ENCODE measurements at places on chromosomes 12 and 14.
A peak's percentile ranks its signal among the peaks of the same experiment; 100 is the strongest.

- DNase-seq: no peak
These were observed 49.5 kb upstream of the POC1B start for GRCh38 chr12:89575374-89575773.

- no peak for DNase-seq
These were observed 315.8 kb downstream of the BCL11B start for GRCh38 chr14:98956181-98956580.

DNA sequence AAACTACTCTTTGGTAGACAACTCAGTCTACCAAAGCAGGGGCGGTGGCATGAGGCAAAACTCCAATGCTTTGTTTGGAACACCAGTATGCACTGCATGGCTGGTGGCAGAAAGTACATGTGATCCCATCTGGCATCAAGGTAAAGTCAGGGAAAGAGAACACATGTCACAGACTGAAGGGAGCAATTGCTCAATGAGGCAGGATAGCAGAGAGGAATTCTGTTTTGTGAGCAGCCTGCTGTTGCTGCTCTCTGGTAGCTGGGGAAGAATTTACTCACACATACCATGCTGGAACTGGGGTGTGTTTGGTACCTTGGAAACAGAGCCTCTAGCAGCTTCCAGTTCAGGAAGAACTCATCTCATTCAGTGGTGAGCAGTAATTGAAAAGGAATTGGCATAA lies 84.8 kb downstream of the HELB start:
- no peak for DNase-seq

GRCh38 chr14:103732868-103733620 lies 17.4 kb downstream of the ZFYVE21 start:
- DNase-seq: no peak

DNA sequence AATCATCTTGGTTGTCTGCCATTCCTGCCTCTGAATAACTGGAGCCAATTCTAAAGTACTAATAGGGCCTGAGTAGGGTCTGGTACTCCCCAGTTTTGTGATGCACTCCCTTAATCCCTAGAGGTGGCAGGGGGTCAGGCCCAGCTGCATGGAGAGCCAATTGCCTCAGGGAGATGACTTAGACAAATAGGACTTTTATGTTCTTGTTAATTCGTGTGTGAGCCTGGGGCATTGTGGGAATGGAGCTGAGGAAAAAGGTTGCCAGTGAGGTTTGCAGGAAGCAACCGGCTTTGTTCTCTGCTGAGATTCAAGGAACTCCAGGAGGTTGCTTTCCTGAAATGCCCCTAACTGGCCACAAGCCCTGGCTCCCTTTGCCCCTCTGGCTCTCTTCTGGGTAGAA lies 6.8 kb upstream of the DCD start:
- no peak for DNase-seq

GRCh38 chr14:68589447-68590200 lies 203.2 kb downstream of the ZFP36L1 start:
- no peak for DNase-seq

- DNase-seq: no peak
These were observed 15.5 kb upstream of the PAPOLA start for GRCh38 chr14:96486705-96487104.

GRCh38 chr12:124636138-124636978 lies 68.9 kb upstream of the NCOR2 start:
- DNase-seq: no peak

GRCh38 chr14:32258336-32258993 lies 55.4 kb upstream of the RNU6-8 start:
- DNase-seq: no peak

GRCh38 chr14:99234961-99235571 lies 36.9 kb downstream of the BCL11B start:
- DNase-seq: no peak

GRCh38 chr12:46948936-46949545 lies 123.2 kb upstream of the SLC38A4 start:
- DNase-seq: no peak

DNA sequence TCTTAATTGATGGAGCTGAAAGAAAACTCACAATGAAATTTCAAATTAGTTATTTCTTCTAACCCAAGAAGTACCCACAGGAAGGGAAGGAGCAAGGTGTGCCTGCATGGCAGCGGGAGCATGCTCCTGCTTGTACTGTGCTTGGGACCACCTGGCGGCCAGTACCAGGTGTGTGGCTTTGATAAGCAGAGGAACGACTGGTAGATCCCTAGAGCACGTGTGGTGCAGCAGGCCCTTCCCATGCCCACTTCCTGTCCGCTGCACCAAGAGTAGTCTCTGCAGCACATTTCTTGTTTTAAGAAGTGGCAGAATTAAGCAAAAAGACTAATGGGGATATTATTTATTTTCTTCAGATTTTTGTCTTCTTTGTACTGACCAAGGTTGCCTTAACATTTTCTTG lies 122.3 kb upstream of the ATF1 start:
- no peak for DNase-seq

GRCh38 chr12:24756479-24757024 lies 192.3 kb downstream of the BCAT1 start:
- DNase-seq: no peak

GRCh38 chr12:25494926-25495325 lies 58.2 kb downstream of the LMNTD1 start:
- DNase-seq: no peak

GRCh38 chr14:66072190-66073084 lies 413.7 kb upstream of the CCDC196 start:
- no peak for DNase-seq

DNA sequence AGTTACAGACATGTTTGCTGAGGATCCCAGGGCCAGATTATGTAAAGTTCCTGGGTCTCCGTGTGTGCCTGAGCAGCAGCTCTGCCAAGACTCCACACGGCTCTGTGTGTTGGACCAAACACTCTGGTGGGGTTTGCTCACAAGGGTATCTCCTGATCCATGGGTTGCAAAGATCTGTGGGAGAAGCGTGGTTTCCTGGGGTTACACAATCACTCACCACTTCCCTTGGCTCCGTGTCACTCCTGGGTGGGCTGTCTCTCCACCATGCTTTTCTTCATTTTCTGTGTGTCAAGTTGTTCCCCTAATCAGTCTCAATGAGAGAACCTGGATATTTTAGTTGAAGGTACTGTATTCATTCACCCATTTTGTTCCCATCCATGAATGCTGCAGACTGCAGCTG lies 1088.8 kb downstream of the FSCB start:
- no peak for DNase-seq

- DNase-seq: no peak
These were observed 1.7 kb upstream of the RBM23 start for GRCh38 chr14:22920697-22921096.

- no peak for DNase-seq
These were observed 28.0 kb downstream of the DAO start for GRCh38 chr12:108907839-108908351.

DNA sequence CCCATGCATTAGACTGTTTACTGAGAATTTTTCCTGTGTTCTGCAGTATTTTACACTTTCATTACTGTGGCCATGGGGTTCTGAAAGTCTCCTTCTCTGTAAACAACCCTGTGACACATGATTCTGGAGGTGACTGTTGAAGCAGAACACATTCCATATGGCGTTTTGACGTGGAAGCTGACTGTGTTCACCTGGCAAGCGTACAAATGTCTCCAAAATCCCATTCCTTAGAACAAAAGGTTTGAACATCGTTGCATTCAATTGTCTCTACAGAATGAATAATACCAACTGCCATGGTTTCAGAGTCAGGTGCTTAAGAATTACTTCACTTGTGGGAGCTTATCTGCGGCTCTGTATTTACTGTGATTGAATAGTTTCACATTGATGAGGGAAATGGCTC lies 485.6 kb upstream of the TMEM132C start:
- DNase-seq: no peak

GRCh38 chr12:68873316-68873715 lies 59.7 kb downstream of the CPM start:
- no peak for DNase-seq

DNA sequence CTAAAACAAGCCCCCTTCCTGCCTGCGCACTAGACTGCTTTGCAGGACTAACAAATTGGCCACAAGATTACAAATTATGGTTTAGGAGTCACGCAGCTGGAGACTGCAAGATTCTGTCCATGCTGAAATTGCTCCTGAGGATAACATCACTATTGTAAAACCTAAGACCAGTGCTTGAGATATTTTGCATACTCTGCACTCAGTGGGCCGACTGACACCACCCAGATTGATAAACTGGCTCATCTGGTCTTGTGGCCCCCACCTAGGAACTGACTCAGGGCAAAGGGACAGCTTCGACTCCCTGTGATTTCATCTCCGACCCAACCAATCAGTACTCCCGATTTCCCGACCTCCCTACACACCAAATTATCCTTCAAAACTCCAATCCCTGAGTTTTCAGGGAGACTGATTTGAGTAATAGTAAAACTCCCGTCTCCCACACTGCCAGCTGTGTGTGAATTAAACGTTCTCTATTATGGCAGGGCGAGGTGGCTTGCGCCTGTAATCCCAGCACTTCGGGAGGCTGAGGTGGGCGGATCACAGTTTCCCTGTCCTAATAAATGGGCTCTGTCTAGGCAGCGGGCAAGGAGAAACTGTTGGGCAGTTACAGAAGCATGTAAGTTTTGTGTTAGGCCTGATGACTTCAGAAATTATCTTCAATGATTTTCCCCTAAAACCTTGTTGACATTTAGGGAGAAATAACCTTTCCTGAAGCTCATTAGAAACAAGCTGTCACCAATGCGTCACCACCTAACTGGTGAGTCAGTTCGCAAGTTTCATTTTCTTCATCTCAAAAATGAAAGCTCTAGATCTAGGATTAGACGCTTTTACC lies 5.3 kb upstream of the UBC start:
- DNase-seq: no peak

DNA sequence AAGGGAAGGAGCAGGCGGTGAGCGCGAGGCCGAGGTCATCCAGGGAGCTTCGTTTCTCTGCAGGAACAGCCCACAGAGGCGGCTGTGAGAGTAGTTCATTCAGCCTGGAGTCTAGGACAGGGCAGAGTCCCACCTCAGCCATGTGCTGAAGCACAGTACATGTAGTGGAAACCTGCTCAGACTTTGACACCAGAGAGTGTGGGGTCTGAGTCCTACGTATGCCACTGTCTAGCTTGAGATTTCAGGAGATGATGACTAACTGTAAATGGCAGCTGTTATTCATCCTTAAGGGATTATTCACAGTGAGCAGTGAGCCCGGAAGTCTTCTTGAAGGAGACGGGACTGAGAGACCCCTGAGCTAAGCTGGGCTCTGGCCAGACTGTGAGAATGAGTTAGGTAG lies 938 bp upstream of the SLC6A13 start:
- no peak for DNase-seq

GRCh38 chr14:56482310-56482911 lies 97.2 kb upstream of the TMEM260 start:
- peak; percentile 48 for DNase-seq

DNA sequence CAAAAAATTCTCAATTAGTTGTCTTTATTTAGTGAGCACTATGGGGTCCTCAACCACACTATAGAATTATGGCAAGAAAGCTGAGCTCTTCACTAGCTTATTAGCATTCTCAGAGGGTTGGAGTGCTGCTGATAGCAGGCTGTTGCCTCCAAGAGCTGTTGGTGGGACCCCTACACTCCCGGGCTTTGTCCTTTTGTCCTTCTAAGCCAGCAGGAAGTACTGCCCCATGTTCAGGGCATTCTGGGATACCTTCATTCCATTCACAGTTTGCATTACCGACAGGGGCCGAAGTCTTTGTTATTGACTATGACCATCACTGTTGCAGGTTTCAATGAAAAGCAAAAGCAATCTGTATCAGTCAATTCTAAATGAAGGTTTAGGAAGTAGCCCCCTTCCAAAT lies 89.5 kb upstream of the OTX2 start:
- no peak for DNase-seq

- no peak for DNase-seq
These were observed 13.6 kb upstream of the GALNT16 start for GRCh38 chr14:69246331-69246730.

GRCh38 chr12:69150083-69150795 lies 89.1 kb upstream of the CPSF6 start:
- no peak for DNase-seq

DNA sequence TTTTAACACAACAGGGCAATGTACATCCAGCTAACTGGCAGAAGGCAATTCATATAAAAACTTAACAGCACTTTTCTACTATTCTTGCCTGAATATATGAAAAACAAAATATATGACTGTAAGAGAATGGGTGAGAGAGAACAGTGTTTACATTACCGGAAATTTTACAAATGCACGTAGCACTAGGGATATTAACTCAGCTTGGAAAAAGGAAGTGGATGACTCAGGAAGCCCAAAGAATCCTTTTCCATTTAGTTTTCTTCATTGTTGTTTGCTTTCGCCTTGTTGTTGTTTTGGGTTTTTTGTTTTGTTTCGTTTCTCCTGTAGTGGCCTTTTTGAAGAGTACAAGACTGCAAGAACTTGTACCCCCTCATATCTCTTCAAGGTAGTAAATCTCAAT lies 295.5 kb downstream of the EGLN3 start:
- DNase-seq: no peak

DNA sequence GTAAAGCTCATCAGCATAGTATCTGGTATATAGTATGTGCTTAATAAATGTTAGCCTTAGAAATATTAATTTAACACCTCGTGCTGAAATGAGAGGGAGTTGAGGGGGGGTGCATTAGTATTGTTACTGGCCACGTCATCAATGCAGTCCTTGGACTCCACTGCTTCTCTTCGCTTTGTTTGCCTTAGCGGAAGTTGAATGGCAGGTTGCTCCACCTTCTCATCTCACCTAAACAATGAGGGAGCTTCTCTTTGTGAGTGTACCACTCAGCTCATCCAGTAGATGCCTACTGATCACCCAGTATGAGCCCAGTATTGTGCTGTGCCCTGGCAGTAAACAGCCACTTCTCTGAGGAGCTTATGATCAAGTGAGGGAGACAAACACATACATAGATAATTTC lies 4.5 kb downstream of the TMEM117 start:
- no peak for DNase-seq

DNA sequence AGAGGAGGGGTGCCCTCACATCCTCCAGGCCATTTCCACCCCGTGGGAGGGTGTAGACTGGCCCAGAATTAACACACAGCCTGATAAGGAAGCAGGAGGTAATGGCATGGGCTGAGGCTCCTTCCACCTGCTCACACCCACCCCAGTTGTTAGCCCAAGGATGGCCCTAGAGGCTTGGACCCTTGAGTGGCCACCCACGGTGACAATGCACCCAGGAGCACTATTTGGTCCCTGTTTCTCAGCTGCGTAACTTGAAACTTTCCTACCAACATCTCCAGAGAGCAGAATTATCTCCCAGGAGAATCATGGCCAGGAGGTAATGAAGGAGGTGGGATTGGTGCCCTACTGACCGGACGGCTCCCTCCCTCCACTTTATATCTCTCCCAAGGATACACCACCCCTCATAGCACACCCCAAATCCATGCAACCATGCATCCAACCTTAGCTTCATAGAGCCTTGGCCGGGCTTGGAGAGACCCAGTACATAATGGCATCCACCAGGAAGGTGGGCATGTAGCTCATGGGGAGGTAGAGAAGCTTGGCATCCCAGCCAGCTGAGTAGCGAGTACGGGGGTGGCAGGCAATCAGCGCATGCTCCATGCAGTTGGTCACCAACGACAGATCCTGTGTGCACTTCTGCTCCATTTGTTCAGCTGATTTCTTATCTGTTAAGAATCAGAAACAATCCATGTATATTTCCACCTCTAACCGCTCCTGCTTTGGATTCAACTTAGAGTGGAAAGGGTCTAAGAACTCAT lies 5.6 kb downstream of the RDH16 start:
- no peak for DNase-seq

All from NCI-H2081 (cell line).